Activated CD4-positive, alpha-beta memory T cell treated with anti-CD3 and anti-CD28 coated beads, Interleukin-2, amount 10 ng/mL, durations not matched to agents 7 days and 5 days (primary cell): ENCODE measurements at places on chromosomes 1 and 21. TPM values are rescaled to one million over a fixed set of nuclear protein-coding genes. Genes with fewer than 3 reads are reported as not detected.

GRCh38 chr1:95659166-95659565, 425.2 kb downstream of the RWDD3 start:
- no peak for DNase-seq

- no peak for DNase-seq
These were observed 33.0 kb downstream of the RIPPLY3 start for GRCh38 chr21:37039411-37040075.

DNA sequence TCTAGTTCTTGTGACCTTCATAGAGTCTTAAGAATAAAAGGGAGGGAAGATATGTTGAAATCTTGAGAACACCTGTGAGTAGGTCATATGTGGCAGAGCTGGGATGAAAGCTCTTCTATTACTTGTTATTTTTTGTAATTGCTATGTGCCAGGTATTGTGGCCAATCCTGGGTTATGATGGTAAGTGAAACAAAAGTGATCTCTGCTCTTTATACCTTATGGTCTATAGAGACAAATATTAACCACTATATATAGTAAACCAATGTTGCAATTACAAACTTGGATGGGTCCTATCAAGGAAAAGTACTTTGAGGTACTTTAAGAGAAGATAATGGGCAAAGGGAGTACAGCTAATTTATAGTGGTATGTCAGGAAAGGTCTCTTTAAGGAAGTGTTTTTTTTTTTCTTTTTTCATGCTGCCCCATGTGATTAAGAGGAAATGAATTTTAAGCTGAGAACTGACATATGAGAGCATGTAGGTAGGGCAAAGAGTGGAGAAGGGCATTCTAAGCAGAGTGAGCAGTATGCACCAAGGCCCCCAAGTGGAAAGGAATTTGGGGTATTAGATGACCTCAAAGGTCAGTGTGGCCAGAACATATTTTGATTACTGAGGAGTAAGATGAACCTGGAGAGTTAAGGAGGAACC, 43.3 kb downstream of the POU2F1 start:
- DNase-seq = no peak

- no peak for DNase-seq
These were observed 157.3 kb downstream of the CLIC6 start for GRCh38 chr21:34825948-34826548.

The DPM3 gene
- total RNA-seq = 80.2 TPM

DNA sequence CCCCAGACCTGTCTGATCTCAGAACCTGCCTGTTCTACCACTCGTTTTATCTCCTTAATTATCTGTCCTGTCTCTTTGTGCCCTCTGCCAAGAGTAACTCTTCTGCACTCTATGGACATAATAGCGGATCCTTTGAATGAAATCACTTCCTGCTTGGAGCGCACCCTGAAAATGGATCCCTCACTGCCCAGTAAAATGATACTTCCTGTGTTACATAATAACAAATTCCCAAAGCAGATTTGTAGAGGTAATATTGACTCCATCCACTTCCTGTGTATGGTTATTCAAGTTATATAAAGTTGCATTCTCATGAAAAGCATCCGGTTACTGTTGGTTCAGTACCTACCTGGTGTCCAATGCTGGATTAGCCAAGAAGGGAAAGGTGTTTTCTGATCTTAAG, 246.0 kb downstream of the TRABD2B start:
- no peak for DNase-seq

- DNase-seq = no peak
These were observed 2.0 kb downstream of the SRSF4 start for GRCh38 chr1:29179641-29180184.

The OPTC gene
- total RNA-seq = not detected

DNA sequence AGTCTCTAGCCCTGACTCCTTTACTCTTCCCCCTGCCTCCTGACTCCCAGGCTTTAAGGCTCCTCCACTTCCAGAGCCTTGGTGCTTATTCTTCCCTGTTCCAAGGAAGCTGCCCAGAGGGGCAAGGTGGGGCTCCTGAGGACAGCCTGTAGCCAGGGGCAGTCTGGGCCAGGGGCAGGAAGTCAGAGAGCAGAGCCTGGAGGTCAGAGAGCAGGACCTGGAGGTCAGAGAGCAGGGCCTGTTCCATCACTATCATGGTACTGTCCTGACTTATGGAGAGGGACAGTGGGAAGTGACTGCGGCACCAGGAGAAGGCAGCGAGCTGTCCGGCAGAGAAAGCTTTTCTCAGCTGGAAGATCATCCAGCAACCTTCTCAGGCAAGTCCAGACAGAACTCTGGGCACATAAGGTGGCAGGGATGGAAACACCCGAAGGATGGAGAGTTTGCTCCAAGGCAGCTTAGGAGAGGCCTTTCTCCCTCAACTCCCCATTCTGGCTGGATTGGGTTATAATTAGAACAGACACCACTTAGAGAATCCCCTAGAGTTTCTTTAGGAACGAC, 25.0 kb downstream of the PLXNA2 start:
- DNase-seq = no peak

DNA sequence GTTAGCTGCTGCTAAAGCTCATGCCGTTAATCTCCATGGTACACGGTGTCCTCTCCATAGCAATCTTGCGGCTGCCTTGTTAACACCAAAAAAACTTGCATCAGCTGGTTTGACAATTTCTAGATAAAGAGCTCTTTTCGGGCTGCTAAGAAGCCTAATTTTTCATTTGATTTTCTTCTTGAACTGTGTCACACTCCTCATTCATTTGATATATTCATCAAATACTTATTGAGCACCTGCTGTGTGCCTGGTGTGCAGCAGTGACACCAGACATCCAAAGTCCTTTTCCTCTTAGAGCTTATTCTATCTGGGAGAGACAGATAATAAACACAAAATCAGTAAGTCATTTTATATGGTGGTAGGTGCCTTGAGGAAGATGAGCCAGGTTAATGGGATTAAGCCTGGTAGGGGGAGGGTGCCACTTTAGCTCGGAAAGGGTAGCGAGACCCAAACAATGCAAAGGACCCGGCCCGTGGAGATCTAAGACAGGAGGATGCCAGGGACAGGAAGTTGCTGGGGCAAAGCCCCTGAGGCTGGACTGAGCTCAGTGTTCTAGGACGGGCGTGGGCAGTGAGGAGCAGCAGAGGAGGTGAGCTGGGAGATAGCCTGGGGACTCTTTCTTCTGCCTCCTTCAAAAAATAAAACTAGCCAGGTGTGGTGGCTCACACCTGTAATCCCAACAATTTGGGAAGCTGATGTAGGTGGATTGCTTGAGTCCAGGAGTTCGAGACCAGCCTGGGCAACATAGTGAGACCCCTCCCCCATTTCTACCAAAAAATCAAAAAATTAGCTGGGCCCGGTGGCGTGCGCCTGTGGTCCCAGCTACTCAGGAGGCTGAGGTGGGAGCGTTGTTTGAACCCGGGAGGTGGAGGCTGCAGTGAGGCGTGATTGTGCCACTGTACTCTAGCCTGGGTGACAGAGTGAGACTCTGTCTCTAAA, 50.7 kb upstream of the LGALS8 start:
- no peak for DNase-seq

GRCh38 chr1:85975912-85976371, 180.6 kb downstream of the COL24A1 start:
- no peak for DNase-seq

- DNase-seq = peak; percentile 62
These were observed 746 bp downstream of the AK4 start for GRCh38 chr1:65148548-65149350.

GRCh38 chr1:160342953-160343869, at the start of the genes COPA and NCSTN:
TSS of gene COPA (minus strand) at chr1:160343250. CDS start at chr1:160343170, 80 bp downstream.
TSS of gene NCSTN (plus strand) at chr1:160343383. CDS start at chr1:160343397, 14 bp downstream.
- peak; percentile 92 for DNase-seq
